ENCODE measurements at places on chromosomes 2 and 18.

- no peak for DNase-seq
Measured at GRCh38 chr2:156841321-156841720, 405.1 kb downstream of the GPD2 start.

DNA sequence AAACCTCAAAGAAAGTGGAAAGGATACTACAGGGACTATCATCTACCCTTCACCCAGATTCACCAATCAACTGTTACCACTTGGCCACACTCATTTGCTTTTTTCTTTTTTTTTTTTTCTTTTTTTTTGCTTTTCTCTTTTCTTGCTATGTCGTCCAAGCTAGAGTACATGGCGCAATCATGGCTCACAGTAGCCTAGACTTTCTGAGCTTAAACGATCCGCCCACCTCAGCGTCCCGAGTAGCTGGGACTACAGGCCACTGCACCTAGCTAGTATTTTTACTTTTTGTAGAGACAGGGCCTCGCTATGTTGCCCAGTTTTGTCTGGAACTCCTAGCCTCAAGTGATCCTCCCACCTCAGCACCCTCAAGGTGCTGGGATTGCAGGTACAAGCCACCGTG, 24.0 kb downstream of the BIN1 start:
- no peak for DNase-seq

GRCh38 chr2:119106301-119106897, 52.2 kb downstream of the C1QL2 start:
- no peak for DNase-seq

DNA sequence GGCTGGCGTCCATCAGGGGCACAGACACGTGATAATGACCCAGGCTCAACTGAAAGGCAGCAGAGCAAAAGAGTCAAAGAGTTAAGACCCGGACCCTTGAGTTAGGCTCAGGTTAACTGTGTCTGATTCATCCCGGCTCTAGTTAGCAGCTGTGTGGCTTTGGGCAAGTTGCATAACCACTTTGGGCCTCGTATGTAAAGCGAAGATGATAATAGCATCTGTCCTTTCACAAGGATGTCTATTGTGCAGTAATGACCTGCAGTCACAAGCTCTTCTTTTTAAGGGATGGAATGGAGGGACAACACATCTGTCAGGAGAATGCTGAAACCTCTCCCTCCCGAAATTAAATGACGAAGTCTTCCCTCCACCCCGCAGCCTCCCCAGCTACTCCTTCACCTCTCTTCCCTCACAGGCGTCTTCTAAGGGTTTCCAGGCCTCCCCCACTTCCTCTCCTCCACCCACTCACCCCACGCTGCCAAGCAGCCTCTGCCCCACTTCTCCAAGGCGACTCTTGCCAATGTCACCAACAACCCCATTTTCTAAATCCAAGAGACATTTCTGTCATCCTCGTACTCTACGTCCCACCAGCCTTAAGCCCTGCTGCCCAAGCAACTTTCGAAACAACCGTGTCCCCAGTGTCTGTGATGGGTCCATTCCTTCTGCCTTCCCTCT, 135.1 kb upstream of the ID2 start:
- DNase-seq: no peak

GRCh38 chr2:16475586-16475985, 190.0 kb downstream of the CYRIA start:
- DNase-seq: no peak

- no peak for DNase-seq
Measured at GRCh38 chr18:48920408-48921038, 30.2 kb downstream of the SMAD7 start.
